Right lung (tissue), 10 donors: ENCODE measurements at places on chromosomes 5 and 9.

DNA sequence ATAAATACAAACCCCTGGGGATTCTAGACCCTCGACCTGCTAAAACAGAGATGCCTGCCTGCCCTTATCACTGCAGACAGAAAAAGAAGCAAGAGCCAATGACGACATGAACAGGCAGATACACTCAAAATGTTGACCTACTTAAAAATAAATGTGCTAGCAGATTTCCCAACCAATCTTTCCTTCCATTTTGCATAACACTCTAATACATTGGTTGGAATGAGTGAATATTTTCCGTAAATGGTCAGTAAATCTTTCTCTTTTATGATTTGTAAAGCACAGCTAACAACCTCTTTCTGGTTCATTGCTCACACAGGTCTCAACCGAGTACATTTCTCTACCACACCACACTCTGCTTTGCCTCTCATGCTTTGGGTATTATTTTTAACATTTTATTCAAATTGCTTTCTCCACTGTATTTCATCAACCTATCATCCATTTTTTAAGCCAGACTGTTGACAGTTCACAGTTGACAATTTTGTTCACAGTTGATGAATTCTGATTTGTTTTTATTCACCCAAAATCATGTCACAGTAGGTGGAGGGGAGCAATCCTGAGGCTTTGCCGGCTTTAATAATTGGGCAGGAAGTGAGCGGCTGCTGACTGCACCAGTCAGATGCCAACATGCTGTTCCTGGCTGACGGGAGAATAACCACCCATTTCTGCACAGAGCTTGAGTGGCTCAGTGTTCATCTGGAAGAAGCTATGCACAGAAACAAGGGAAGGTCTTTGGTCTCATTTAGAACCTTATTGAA is 426.6 kb downstream of the SPOCK1 start:
- DNase-seq = no peak

DNA sequence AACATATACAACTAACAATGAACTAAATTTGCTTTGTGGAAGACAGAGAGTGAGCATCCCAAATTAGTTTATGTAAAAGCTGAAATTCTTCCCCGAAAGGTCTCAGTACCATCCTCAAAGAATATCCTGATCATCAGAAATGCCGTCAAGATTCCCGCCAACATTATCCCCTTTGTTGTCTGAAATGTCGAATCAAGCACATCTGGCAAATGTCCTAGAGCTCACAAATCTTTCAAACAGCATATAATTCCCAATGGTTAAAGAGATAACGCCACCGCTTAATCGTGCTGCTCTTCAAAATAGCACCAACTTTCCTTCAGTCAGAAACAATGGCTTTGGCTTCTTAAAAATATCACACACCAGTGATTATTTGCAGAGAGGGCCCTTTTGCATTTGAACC is 23.8 kb downstream of the MORN5 start:
- DNase-seq = no peak

DNA sequence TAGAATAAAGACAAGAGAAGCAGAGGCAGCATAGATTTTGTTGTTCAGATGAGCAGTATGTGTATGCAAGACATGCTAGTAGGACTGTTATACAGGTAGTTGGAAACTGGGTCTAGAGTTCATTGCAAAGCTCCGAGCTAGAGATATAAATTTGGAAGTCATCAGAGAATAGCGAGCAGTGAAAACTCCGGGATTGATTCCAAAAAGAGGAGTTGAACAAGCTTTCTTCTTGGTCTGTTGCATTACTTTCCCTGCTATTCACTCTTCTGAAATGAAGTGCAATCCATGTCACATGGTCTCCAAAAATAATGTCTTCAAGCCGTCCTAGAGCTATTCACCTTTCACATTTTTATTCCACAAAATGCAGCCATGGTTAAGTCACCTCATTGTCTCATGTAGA is 67.9 kb upstream of the ZNF462 start:
- no peak for DNase-seq

- no peak for DNase-seq
These were observed 4.4 kb upstream of the SNX2 start for GRCh38 chr5:122770477-122770876.

DNA sequence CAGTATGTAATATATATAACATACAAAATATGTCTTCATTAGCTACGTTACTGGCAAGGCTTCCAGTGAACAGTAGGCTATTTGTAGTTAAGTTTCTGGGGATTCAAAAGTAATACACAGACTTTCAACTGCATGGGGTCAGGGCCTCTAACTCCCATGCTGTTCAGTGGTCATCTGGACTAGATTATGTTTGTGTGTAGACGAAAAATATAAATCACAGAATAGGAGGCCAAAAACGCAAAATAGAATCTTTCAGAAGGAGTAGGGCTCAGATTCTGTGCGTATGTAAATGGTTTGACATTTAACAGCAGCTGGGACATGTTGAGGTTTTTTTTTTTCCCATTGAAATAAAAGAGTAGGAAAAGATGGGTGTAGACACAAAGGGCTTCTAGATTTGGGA is 1048.7 kb upstream of the WWC1 start:
- no peak for DNase-seq
